ENCODE measurements at places on chromosomes 5 and 9. TPM values are rescaled to one million over a fixed set of nuclear protein-coding genes. Genes with fewer than 3 reads are reported as not detected.

DNA sequence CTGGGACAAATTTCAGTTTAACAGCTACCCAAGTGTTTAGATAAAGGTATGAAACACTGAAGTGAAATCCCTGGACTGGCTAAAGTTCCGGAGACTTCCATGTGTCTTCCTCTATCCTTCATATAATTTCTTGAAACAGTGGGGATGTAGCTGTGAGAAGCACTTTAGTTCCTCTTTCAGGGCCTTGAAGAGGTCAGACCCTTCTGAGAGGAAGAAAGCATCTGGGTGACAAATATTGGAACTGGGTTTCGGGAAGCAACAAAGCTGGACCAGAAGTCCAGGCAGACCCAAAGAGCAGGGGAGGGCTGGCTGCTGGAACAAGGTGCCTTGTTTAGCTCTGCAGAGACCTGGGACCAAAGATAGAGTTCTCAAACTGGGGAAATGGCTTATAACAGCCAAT, 75.4 kb upstream of the ZFAND5 start:
- H3K4me1 ChIP-seq: no peaks in the 10 kb centered on the region
- no peak overlapping the region for H3K4me3 ChIP-seq
- no peak for DNase-seq
- no peaks in the 10 kb centered on the region for H3K36me3 ChIP-seq
- H3K27me3 ChIP-seq: no peaks in the 10 kb centered on the region

DNA sequence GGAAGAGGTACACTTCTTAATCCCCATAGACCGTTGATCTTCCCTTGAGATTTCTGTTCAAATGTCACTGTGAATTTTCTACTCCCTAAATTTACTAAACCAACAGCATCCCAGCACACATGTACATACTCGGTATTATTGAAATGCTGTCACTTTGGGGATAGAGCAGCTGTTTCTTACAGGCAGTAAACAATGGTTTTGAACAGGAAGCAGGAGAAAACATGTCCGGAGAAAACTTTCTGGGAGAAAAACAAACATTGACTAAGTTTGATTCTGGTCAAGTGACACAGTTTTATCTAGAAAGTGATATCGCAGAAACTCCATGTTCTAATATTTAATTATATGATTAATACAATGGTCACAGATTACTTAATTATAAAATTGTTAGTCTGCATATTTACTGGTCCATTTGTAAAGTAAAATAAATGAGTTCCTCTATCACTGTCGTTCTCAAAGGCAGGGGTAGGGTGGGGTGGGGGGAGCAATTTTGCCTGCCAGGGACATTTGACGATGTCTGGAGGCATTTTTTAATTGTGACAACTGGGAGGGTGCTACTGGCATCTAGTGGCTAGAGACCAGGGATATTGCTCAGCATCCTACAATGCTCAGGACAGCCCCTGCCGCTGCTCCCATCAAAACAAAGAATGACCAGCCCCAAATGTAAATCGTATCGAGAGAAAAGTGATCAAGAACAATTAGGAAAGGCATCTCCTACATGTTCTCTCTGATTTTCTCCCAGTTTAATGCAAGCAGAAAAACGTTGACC, 12.2 kb downstream of the TAS2R1 start:
- no peaks in the 10 kb centered on the region for H3K36me3 ChIP-seq
- no peak overlapping the region for H3K27ac ChIP-seq
- no peak for DNase-seq
- no peaks in the 10 kb centered on the region for H3K27me3 ChIP-seq
- H3K4me3 ChIP-seq: no peak overlapping the region

DNA sequence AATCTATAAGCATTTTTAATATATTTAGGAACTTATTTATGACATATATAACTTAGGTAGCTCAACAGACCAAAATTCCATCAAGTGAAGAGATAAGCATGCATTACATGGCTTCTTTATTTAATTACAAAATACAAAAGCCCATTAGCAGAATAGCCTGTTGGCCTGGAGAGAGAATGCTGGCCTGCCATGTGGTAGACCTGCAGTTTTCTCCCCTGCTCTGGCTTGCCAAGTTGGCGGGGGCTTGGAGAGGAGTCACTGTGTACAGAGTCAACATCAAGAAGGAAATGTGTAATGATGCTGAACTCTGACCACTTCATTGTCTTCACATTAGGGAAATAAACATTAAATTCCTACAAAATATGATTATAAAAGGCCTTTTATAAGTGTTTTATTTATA, 69.8 kb upstream of the CNTLN start:
- no peaks in the 10 kb centered on the region for H3K36me3 ChIP-seq
- H3K4me3 ChIP-seq: no peak overlapping the region
- H3K27me3 ChIP-seq: no peaks in the 10 kb centered on the region
- no peak overlapping the region for H3K27ac ChIP-seq
- no peaks in the 10 kb centered on the region for H3K4me1 ChIP-seq

GCNT4 gene
- 1.9 TPM for total RNA-seq

FOXD4L4 gene
- 0.15 TPM for total RNA-seq

Measured in naive thymus-derived CD4-positive, alpha-beta T cell (primary cell).